DND-41 (cell line): ENCODE measurements at places on chromosomes 13 and 19.

GRCh38 chr13:74132152-74132775 is 1.9 kb downstream of the KLF12 start:
- peak; percentile 39 for DNase-seq

DNA sequence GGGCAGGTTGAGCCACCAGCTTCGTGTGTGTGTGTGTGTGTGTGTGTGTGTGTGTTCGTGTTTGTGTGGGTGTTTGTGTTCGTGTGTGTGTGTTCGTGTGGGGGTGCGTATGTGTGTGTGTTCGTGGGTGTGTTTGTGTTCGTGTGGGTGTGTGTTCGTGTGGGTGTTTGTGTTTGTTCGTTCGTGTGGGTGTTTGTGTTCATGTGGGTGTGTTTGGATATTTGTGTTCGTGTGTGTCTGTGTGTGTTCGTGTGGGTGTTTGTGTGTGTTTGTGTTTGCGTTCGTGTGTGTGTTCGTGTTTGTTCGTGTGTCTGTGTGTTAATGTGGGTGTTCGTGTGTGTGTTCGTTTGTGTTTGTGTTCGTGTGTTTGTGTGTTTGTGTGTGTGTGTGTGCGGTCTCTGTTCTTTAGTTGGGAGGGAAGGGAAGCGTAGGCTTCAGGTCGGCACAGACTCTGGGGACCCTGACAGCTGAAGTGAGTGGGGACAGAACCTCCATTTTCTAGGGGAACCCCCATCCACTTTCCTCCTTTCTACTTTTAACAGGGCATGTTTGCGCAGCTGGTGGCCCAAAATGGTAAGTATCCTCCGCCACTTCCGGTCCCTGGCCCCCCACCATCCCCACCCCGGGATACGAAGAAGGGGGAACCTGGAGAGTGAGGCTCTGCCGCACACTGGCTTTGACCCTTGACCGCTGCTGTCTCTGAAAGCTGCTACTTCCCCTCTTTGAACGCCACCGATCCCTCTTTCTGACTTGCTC is 1.6 kb downstream of the TNFSF9 start:
- DNase-seq, result no peak

DNA sequence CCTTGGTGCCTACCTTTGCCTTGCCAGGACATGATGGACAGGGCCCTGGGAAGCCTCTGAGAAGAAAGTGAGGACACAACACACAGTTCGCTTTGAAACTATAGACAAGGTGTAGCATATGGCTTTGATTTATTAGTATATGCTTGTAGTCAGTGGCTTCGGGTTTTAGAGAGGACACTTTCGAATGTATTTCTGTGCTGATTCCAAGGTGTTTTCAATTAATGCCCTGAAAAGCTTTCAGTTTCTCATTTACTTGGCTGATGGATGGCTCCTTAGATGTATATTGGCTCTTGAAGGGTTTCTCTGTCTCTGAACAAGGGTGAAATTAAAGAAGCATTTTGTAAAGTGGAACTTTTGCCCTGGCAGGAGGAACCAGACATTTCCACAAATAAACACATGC is 106.9 kb downstream of the POSTN start:
- DNase-seq, result no peak

DNA sequence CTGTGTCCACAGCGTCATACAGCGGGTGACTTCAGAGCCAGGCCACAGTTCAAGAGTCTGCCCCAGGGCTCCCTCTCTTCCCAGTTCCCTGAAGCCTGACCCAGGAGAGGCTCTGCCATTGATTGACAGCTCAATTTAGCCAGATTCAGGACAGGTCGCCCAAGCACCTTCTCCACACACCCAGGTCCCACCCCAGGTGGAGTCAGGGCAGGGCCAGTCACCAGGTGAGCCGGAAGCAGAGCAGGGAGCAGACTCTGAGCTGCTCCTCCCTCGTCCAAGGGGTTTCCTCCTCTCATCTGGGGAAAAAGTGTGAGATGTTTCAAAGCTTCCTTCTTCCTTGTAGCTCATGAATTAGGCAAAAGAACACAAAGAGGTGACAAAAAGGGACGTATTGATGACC is 5.6 kb downstream of the CEACAM7 start:
- DNase-seq, result no peak

GRCh38 chr19:18833849-18834643 is 2.3 kb downstream of the UPF1 start:
- no peak for DNase-seq

DNA sequence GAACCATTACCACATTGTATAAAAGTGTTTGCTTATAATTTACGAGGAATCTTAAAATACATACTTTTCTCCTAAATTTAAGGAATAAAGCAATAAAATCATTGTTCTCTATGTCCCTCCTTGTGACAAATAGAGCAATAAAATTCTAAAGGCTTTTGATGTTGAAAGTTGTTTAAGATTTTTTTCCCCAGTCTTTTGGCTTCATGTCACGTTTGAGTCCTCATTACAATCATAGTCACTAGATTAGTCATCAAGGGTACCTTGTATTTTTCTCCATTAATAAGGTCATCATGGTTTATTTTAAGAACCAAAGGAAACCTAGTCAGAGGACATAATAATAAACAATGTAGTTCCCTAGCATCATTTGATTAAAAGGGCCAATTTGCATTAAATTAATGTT is 3.2 kb downstream of the WBP4 start:
- DNase-seq, result no peak

DNA sequence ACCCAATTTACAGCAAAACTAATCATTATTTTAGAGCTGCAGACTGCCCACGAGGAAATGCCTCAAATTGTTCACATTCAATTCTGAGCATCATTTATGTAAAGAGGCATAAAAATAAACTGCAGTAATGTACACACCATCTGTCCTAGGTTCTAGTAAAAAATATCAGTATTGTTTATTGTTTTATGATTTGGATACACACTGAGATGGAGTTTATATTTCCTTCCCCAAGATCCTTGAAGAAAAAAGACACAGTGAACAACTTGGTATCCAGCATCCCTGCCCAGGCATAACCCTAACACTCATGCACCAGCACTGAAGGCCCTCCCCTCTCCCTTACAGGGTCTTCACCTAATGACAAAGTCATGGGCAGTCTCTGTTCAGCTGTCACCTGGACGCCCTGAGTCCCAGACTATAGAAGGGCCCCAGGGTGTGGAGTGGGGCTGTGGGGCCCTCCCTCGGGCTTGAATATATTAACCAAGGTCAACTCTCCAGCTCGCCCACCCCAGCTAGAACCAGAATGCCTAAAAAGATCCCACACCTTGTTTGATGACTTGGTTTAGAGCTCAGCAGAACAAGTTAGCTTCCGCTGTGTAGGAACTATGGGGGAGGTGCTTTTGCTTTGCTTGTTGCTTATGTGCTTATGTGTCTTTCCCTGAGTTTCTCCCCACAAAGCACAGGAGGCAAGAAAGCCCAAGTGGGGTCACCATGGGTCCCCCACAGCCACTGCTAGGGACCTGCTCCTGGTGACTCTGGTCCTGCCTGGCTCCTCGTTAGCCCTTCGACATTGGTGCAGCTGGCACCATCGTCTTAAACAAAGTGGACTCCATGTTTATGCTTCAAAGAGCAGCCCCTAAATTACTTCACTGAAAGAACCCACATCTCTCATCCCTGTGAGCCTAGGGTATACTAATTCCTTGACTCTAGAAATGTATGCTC is 111.1 kb downstream of the COL4A1 start:
- no peak for DNase-seq

GRCh38 chr13:85575110-85575509 is 224.1 kb downstream of the SLITRK6 start:
- DNase-seq, result no peak

GRCh38 chr13:59839186-59839585 is 324.5 kb downstream of the DIAPH3 start:
- no peak for DNase-seq

- peak; percentile 43 for DNase-seq
Observed at GRCh38 chr19:47447470-47448359, 24.0 kb downstream of the SLC8A2 start.

- no peak for DNase-seq
Observed at GRCh38 chr19:4606921-4607678, 32.2 kb upstream of the TNFAIP8L1 start.

DNA sequence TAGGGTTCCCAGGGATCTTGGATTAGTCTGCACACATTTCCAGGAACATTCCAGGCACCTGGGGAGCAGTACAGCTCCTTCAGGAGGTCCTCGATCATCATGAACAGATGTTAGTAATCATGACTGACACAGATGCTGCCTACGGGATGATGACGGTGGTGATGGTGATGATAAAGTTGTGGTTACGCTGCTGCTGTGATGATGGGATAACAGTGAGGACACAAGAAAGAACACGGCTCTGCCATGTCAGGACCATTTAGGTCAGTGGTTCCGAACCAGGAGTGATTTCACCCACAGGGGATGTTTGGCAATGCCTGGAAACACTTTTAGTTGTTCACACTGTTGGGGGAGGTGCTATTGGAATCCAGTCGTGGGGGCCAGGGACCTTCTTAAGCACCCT is 1193.0 kb downstream of the UQCRFS1 start:
- no peak for DNase-seq

DNA sequence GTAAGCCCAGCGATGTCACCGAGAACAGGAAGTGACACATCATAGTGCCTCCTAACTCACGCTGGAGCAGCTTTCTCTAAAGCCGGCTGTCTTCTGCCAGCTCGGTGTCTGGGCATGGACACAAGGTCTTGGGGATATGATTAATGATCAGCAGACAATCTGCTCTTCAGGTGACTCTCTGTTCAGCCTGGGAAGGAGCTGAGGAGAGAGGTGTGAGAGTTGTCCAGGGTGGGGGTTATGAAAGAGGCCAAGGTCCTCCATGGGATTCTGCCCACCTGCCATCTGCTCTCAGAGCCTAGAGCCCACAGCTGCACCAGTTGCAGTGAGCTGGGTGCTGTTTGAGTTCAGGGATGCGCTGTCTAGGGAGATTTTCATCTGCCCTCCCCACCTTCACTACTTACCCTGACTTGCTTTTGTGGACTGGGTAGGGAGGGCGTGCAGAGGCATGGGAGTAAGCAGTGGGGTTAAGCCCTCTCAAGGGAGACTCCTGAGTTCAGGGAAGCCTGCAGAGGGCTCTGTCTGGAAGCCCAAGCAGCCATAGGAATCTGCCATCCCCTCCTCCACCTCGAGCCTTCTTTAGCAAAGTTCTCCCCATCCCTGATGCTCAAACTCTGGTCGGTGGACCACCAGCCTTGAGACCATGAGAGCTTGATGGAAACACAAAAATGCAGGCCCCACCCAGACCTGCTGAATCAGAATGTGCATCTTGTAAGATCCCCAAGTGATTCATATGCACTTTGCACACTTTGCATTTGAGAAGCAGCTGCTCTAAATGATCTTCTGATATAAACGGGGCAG is 539.7 kb downstream of the RFC3 start:
- no peak for DNase-seq

GRCh38 chr19:46609511-46610412 is 8.6 kb downstream of the CALM3 start:
- no peak for DNase-seq

DNA sequence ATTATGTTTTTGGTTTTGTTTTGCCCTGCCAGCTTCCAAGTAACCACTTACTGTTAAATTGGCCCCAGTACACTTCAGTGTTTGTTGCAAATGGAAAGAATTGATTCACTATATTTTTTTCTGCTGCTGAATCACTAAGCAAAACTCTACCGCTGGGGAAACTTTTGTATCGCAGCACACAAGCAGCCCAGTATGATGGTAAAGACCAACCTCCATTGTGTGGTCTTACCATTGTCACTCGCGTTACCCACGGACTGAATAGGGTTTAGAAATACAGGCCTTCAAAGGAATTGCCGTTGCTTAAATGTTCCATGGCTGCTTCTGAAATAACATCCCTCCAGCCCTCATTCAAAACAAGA is 7.9 kb downstream of the SPATA13 start:
- DNase-seq, result no peak
